ENCODE measurements at places on chromosomes 1 and 21.

DNA sequence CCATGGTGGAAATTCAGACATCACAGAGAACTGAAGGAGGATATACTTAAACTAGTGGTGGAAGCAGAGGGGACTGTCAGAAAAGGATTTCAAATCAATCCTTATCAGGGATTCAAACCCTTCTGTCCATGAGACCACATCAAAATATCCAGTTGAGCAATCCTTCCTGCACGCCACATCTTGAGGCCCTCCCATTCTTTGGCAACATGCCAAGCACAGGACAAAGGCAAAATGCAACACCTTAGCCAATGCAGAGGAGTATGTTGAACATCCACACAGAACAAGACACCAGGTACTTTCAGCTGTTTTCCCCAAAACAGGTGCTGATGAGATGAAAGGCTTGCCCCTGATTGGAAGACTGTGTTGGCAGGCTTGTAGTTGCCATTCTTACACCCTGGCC lies 81.8 kb upstream of the PLXNA2 start:
- DNase-seq, result no peak

DNA sequence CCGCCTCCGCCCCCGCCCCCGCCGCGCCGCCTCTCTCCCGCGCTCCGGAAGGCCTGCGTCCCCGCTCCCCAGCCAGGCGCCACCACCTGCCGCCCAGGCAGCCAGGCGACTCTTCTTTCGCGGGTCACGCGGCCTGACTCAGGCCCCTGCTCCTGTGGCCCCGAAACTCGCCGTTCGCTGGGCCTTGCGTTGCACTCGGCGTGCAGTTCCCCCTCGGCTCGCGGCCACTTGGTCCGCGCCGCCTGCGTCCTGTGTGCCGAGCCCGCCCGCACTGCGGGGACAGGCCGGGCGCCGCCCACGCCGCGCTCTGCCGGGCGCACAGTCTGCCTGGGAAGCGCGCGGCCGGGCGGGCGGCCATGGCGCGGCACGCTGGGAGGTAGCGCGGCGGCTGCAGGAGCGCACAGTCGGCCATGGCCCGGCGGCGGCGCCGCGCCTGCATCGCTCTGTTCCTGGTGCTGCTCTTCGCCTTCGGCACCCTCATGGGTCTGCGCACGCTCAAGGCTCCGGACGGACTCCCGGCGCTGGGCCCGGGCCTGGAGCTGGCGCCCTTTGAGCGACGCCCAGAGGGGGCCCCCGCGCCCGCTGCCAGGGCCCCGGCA lies at the start of gene MANEAL:
MANEAL (plus strand) TSS at position 75 of the 599 bp plus-strand sequence; CDS start at position 411, 336 bp downstream.
- peak; percentile 85 for DNase-seq

GRCh38 chr1:165342587-165342986 lies 13.9 kb downstream of the LMX1A start:
- no peak for DNase-seq

DNA sequence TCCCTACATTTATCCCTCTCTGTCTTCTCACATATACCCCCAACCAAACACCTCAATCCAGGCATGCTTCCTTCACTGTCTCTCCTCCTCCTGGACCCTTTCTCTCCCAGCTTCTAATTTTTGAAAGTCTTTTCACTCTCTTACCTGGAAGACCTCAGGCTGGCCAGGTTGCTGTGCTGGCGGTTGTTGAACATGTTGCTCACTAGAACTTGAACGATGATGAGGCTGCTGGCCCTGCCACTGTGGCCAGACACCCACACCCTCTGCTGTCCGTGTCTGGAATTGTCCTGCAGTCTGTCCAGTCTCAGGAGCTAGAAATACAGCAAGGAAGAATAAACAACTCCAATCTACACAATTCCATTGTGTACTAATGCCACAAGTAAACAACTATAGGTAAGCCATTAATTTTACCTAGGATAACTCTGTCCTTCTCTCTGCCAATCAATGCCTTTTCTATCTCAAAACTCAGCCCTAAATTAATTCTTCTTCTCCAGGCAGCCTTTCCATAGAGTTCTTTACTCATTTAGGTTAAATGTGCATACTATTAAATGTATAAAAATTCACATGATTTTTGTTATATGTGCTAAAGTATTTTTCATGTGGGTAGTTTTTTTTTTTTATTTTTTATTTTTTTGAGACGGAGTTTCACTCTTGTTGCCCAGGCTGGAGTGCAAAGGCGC lies 5.1 kb upstream of the CTSK start:
- peak; percentile 9 for DNase-seq

- DNase-seq, result peak; percentile 49
These were observed 1.9 kb upstream of the DHRS3 start for GRCh38 chr1:12619792-12620487.

- DNase-seq, result no peak
These were observed 389.6 kb upstream of the USP24 start for GRCh38 chr1:55604749-55605148.

DNA sequence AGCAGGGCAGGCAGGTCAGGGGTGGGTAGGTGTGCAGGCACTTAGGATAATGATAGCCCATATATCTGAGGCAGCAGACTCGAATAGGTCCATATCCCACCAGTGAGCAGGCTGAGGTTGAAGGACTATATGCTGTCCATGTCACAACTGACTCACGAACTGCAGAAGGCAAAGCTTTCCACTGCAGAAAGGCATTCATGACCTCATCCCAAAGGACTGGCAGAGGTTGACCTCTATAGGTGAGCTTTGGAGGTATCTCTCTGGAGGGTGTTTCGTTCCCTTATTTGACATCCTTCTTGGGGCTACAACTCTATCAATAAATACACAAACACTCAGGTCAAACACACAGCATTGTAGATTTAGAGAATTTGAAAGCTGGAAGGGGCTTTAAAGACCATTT lies 42.8 kb upstream of the MARK1 start:
- no peak for DNase-seq

GRCh38 chr1:109847251-109847650 lies 63.4 kb upstream of the CSF1 start:
- no peak for DNase-seq

Measured in GM06990 (cell line).